Adrenal gland (tissue), 19 donors: ENCODE measurements at places on chromosomes 13 and 19.
A peak's percentile ranks its signal among the peaks of the same experiment; 100 is the strongest.

GRCh38 chr19:4719499-4719866 is 4.2 kb downstream of the DPP9 start:
- no peak for DNase-seq

DNA sequence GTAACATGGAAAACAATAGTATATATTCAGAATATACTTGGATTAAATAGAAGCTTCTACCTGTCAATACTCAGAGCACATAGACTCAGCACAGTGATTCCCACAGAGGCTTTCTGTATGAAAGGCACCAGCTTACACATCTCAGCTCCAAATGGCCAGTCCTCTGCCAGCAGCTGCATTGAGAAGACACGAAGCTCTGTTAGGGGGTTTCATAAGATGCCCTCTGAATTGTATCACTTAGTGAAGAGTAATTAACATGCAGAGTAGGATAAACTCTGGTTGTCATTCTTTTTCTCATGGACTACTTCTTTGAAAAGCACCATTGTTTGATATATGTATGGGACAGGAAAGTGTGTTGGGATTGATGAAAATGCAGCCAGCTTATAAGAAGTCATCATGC is 15.2 kb downstream of the EDNRB start:
- no peak for DNase-seq

- no peak for DNase-seq
Observed at GRCh38 chr13:88857256-88857655, 1186.1 kb downstream of the SLITRK5 start.

DNA sequence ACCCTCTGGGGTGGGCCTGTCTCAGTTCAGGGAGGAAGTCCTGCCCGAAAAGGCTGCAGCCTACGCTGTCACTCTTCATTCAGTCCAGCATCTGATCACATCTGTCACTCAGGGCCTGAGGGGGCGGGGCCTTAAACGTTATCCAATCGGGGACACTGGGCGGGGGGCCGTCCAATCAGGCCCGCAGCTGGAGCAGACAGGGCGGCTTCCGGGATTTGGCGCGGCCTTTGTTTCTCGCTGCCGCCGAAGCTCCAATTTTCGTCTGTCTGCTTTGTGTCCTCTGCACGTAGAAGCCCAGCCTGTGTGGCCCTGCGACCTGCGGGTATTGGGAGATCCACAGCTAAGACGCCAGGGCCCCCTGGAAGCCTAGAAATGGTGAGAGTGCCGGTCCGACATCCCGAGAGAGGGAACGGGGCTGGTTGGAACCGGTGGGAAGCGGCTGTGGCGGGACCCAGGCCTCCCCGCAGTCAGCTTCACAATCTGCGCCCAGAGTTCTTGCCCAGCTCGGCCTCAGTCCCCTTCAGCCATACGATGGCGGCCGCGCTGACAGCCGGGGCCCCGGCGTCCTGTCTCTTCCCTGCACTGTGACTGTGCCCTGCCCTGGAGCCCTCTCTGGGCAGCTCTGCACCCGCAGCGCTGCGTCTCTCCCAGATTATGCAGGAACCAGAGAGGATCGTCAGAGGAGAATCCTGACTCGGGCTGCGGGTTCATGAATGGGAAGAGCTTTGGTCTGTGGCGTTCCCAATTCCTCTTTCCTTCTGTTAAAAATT is at the start of gene ZNF730:
TSS of gene ZNF730 (plus strand) at position 224 of the 770 bp plus-strand sequence. CDS start at position 373, 149 bp downstream.
- DNase-seq, result peak; percentile 44

GRCh38 chr19:38974624-38975213 is 823 bp downstream of the FBXO17 start:
- DNase-seq, result no peak

- no peak for DNase-seq
Observed at GRCh38 chr19:14774373-14774772, 4.0 kb downstream of the ADGRE2 start.
